Neural crest cell (in vitro differentiated cells): ENCODE measurements at places on chromosomes 13 and 19.
A peak's percentile ranks its signal among the peaks of the same experiment; 100 is the strongest.

DNA sequence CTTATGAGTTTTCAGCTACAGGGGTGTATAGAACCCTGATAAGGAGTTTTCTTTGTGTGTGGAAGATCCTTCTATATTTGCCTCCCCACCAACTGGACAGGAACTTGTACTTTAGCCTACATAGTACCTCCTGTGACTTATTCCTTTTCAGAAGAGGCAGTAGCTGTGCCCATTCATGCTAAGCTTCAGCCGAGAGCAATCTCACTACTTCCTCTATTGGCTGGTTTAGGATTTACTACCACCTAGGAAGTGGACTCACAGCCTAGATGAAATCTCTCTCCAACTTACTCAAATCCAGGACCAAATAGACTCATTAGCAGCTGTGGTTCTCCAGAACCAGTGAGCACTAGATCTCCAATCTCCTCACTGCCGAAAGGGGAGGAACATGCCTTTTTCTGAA lies 2.3 kb upstream of the REX1BD start:
- no peak for DNase-seq

- DNase-seq = peak; percentile 18
These were observed 753.9 kb downstream of the OLFM4 start for GRCh38 chr13:53782488-53782961.

GRCh38 chr19:31312009-31312676 lies 37.1 kb downstream of the TSHZ3 start:
- DNase-seq = no peak

- peak; percentile 70 for DNase-seq
These were observed 24.0 kb downstream of the SLC8A2 start for GRCh38 chr19:47447470-47448359.

GRCh38 chr13:24276861-24277260 lies 32.5 kb upstream of the C1QTNF9 start:
- no peak for DNase-seq

- DNase-seq = no peak
These were observed 12.3 kb downstream of the TMED1 start for GRCh38 chr19:10823690-10824089.
